ENCODE measurements at places on chromosomes 1 and 21. TPM values are rescaled to one million over a fixed set of nuclear protein-coding genes. Genes with fewer than 3 reads are reported as not detected.

Gene TMEM269
- total RNA-seq = 0.17 TPM

Gene HUNK
- 6.1 TPM for total RNA-seq

Gene RNU1-2
- total RNA-seq = 3,444 TPM

Gene PYHIN1
- 3.5 TPM for total RNA-seq

Gene ZBTB8A
- total RNA-seq = 9.8 TPM

Gene PTPRF
- total RNA-seq = 123 TPM

Gene OR2L8
- total RNA-seq = not detected

Gene GRIK3
- total RNA-seq = not detected

Gene S100A11
- total RNA-seq = 671 TPM

Gene CFAP141
- total RNA-seq = not detected

Gene SDHC
- total RNA-seq = 204 TPM

GRCh38 chr1:66112744-66113400 lies 320.2 kb downstream of the PDE4B start:
- no peak for DNase-seq

GRCh38 chr1:158011714-158012113 lies 18.3 kb downstream of the KIRREL1 start:
- no peak for DNase-seq

DNA sequence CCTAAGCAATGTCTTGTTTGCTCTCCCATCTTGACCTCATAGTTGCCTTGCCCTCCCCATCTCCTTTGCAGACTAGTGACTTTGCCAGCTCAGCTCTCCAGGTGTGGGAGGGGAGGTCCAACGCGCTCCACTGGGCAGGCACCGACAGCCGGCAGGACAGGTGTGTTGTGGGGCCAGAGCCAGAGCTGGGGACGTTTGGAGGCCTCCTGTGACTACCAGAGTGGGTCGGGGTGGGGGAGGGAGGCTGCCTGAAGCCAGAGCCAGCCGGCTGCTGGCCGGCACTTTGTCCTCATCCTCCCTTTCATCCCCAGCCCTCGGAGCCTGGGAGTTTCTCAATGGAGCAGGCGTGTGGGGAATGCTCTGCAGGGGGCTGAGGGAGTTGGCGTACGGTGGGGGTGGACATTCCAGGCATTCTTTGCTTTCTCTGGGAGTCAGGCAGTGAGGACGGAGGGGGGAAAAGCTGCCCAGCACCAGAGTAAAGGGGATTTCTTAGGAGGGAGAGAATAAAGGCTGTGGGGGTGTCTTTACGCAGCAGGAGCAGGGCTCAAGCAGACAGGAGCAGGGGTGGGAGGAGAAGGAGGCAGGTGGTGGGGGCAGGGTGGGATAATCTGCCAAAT lies 20.2 kb downstream of the NUAK2 start:
- peak; percentile 91 for DNase-seq

DNA sequence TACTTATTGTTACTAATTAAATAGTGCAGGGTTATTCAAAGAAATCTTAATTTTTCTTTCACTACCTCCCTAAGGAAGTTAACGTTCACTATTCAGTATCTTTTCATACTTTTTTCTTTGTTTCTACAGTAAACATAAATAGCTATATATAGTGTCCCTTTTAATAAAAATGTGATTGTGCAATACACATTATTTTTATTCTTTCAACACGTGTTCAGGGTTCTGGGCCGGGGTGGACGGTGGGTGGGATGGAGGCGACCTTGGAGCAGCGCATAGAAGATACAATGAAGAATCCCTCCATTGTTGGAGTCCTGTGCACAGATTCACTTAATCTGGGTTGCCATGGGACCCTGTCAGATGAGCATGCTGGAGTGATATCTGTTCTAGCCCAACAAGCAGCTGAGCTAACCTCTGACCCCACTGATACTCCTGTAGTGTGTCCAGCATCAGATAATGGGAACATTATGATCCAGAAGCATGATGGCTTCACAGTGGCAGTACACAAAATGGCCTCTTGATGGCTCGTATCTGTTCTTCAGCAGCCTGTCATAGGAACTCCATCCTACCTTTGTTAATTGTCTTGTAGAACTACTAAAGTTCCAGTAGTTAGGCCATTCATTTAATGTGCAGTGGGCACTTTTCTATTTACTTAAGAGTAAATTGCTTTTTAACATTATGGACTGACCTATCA lies 155.9 kb upstream of the L1TD1 start:
- DNase-seq = no peak

DNA sequence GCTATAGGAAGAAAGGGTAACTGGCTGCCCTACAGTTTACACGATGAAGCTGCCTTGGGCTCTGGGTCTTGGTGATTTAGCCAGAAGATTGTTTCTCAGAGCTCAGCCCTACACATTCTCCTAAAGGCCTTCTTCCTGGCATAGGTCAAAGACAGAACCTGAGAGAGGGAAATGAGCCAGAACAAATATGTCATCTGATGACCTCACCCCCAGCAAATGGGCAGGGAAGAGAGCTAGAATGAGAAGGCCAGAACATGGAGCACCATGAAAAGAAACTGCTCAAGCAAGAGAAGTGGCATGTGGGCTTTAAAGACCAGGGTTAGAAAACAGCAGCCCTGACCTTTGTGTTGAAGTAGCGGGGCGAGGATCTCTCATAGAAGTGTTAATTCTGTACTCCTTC lies 5.5 kb upstream of the ILDR2 start:
- DNase-seq = no peak

- peak; percentile 37 for DNase-seq
Measured at GRCh38 chr1:43540653-43541071, 10.0 kb downstream of the PTPRF start.

GRCh38 chr1:231161667-231162296 lies at the start of gene TRIM67:
TSS of gene TRIM67 (plus strand) at chr1:231162058. CDS start at chr1:231162970, 912 bp downstream.
- no peak for DNase-seq

- DNase-seq = no peak
Measured at GRCh38 chr1:154992721-154993571, 440 bp upstream of the LENEP start.

- no peak for DNase-seq
Measured at GRCh38 chr1:147409886-147410285, 131.4 kb upstream of the BCL9 start.

DNA sequence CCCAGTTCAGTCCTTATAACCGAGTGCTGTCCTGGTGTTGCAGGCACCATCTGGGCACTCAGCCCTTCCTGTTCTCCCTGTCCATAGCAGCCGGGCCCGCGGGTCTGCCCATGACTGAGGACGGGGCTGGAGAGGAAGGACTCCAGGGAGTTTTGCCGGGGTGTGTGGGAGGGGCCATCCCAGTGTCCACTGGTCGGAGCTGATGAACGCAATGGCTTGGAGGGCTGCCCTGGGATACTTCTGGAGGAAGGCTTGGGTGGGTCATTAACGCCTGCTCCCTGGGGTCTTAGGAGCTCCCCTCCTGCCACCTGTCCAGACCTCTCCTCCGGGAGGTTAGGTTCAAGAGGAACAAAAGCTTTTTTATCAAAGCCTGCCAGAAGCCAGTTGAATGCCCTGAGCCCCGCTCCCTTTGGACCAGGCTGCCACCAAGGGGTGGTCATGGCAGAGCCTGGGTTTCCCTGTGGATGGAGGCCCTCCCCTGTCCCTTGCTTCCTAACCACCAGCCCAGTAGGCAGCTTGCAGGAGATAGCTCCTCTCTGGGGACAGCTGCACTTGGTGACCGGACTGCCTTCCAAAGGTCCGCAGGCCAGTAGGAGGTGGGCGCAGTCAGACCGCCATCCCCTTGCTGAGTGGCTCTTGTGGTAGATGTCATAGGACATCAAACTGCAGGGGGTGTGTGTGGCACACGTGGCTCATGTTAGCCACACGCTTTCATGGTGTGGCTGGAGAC lies 61.3 kb downstream of the TRIM11 start:
- peak; percentile 65 for DNase-seq

DNA sequence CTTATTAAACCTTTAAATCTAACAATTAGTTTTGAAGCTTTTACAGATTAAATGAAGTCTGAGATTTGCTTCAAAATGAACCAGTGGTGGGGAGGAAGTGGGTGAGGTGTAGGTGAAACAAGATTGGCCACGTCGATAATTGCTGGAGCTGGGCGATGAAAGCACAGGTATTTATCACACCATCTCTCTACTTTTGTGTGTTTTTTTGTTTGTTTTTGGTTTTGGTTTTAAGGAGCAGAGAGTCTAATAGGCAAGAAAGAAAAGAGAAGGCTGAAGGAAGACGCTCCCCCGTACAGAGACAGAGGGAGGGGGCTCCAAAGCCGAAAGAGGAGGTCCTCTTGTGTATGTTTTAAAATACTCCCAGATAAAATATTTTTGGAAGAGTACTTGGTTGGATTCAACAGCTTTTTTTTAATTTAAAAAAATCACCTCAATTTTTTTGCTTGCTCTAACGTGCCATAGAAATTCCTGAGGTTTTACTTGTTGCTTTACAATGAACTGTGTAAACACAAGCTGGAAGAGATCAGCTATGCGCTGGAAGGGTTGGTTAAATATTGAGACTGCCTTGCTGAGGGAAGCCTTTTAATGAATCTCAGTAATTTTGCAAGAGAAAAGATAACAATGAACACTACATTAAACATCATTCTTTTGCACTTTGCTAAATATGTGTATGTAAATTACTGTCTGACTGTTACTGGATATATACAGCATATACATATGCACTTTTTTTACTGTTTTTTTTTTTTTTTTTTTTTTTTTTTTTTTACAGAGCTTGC lies 6.7 kb upstream of the LGALS8 start:
- DNase-seq = no peak

- DNase-seq = no peak
Measured at GRCh38 chr1:103448560-103448959, 76.9 kb upstream of the RNPC3 start.

- no peak for DNase-seq
Measured at GRCh38 chr1:218890451-218890850, 283.2 kb upstream of the LYPLAL1 start.

DNA sequence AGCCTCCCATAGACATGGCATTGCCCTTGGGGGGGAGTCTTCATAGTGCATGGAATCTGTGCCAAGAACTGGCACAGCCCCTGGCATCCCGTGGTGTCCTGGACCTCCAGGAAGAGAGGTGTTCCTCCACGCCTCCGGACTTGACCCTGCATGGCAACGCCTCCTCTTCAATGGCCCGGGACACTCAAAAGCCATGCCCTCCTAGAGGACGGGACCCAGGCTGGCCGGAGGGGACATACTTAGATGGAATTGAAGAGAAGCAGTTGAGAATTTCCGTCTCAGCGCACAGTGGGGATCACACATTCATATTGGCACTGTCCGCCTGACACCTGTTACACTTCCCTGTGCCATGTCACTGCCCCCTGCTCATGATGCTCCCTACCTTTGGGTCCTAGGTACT lies 38.4 kb upstream of the TENT5C start:
- DNase-seq = no peak

DNA sequence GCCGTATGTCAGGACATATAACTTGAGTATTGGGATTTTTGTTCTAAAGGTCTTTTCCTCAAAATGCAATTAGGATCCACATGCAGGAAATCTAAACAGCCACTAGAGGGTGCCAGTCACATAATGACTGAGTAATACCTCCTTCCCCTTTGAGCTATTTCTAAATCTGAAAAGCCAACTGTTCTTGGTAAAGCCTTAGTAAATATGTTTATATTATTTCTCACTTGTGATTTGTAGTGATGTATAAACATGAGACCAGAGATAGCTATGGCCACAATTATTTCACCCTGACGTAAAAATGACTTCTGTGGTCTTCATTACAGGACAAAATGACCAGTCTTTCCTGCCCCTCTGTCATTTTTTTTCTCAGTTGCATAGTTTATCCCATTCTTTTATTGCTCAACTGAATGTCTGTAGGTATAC lies 41.0 kb upstream of the DR1 start:
- no peak for DNase-seq

DNA sequence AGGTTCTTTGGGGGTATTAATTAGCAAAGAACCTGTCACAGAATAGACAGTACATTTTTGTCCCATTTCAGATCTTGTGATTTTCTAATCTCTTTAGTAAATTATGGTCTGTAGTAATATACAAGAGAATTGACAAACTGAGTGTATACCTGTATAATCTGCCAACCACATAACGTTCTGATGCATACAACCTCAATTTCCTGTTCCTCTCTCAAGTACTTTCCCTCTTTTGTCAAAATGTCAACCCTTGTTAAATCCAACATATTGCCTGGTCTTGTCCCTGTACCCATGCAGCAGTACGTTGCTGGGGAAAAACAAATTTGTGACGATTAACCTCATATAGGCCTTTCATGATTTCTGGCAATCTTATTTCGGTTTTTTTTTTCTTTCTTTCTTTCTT lies 1.1 kb downstream of the ARV1 start:
- DNase-seq = no peak

- DNase-seq = peak; percentile 91
Measured at GRCh38 chr1:201597551-201598230, 58.8 kb downstream of the NAV1 start.

DNA sequence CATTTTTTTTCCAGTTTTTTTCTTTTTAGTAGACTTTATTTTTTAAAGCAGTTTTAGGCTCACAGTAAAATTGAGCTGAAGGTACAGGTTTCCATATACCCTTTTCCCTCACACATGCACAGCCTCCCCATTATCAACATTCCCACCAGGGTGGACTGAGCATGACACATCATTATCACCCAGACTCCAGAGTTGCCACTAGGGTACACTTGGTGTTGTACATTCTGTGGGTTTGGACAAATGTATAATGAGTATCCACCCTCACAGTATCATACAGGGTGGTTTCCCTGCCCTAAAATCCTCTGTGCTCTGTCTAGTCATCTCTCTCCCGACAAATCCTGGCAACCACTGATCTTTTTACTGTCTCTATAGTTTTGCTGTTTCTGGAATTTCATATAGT lies 3.0 kb upstream of the AIM2 start:
- no peak for DNase-seq

DNA sequence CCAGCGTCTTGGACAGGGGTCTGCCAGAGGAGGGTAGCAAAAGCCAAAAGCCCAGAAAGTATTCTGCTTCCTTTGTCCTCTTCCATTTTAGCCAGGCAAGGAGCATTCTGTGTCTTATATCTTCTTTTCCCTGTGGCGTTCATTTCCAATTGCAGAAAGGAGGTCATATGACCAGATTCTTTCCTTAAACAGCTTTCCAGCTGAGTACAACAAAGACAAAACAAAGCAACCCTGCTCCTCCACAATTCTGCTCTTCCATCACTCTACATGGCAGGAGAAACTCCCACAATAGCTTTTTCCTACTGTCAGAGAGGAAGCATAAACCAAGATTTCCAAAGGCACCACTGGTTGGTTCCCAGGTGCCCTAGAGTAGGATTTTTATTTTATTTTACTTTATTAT lies 19.7 kb downstream of the ENSA start:
- no peak for DNase-seq

- DNase-seq = no peak
Measured at GRCh38 chr1:43880604-43881003, 53.0 kb upstream of the ARTN start.

- DNase-seq = no peak
Measured at GRCh38 chr21:25649146-25649545, 10.1 kb downstream of the JAM2 start.

Data from left lung (tissue), 14 donors.